ENCODE measurements at places on chromosomes 2 and 18.

GRCh38 chr18:55491616-55492015 is 96.4 kb downstream of the TCF4 start:
- peaks cover 7% of the 10 kb centered on the region for H3K4me1 ChIP-seq
- no peak overlapping the region for H3K27ac ChIP-seq
- no peaks in the 10 kb centered on the region for H3K36me3 ChIP-seq
- H3K4me3 ChIP-seq, result no peak overlapping the region

- no peak overlapping the region for H3K27ac ChIP-seq
- H3K27me3 ChIP-seq, result peaks cover 23% of the 10 kb centered on the region
- no peaks in the 10 kb centered on the region for H3K36me3 ChIP-seq
- no peak for DNase-seq
- H3K4me3 ChIP-seq, result no peak overlapping the region
Observed at GRCh38 chr18:62648045-62648678, 67.2 kb upstream of the PHLPP1 start.

DNA sequence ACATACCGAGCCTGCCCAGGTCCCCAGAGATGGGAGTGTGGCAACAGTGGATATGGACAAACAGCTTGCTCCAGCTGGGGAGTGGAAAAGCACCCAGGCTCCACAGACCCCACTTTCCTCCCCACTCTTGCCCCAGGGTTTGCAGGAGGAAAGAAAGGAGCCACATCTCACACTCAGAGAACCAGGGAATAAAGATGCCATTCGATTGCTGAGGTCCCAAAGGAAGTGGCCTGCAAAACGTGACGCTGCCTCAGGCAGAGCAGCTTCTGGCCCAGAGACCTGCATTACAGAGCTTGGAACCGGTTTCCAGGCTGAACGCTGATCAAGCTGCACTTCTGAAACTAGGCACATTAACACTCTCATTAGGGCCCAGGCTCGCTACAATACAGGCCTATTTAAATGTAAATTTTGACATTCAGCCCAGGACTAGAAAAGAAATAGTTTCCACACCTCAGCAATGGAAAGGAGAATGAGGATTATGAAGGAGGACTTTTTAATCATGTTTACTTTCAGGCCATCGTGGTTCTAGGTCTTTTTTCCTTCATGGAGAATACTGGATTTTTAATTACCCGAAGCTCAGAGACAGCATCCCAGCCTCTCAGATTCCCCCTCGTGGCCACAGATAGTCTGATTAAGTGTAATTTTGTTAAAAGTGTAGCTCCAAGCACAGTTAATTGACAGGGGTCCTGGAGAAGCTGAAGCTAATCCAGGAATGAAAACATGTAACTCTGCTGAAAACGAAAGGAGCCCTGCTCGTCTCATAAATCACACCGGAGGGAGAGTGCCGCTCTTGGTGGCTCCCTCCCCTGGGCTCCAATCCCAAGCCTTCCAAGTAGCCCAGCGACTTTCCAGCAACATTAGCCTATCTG is 221.3 kb upstream of the RAB6C start:
- no peak overlapping the region for H3K27ac ChIP-seq
- peaks cover 3% of the 10 kb centered on the region for H3K36me3 ChIP-seq
- H3K4me3 ChIP-seq, result no peak overlapping the region
- no peaks in the 10 kb centered on the region for H3K4me1 ChIP-seq
- DNase-seq, result no peak
- peaks cover 10% of the 10 kb centered on the region for H3K27me3 ChIP-seq

DNA sequence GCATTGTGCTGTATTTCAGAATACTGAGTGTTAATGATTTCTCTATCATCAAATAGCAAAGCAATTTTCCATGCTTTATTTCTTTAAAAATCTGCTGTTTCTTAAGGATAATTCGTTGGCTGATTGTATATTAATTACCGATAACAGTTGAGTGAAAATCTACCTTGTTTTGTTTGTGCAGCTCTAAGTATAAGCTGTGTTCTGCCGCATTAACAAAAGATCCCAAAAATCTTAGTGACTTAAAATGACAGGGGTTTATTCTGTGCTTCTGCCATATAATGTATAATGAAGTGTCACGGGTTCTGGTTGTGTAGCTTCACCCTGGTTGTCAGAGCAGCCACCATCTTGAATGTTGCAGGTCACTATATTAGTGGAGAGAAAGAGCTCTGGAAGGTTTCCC is 196.1 kb downstream of the ACTR3 start:
- no peak overlapping the region for H3K27ac ChIP-seq
- H3K4me3 ChIP-seq, result no peak overlapping the region
- no peaks in the 10 kb centered on the region for H3K4me1 ChIP-seq

DNA sequence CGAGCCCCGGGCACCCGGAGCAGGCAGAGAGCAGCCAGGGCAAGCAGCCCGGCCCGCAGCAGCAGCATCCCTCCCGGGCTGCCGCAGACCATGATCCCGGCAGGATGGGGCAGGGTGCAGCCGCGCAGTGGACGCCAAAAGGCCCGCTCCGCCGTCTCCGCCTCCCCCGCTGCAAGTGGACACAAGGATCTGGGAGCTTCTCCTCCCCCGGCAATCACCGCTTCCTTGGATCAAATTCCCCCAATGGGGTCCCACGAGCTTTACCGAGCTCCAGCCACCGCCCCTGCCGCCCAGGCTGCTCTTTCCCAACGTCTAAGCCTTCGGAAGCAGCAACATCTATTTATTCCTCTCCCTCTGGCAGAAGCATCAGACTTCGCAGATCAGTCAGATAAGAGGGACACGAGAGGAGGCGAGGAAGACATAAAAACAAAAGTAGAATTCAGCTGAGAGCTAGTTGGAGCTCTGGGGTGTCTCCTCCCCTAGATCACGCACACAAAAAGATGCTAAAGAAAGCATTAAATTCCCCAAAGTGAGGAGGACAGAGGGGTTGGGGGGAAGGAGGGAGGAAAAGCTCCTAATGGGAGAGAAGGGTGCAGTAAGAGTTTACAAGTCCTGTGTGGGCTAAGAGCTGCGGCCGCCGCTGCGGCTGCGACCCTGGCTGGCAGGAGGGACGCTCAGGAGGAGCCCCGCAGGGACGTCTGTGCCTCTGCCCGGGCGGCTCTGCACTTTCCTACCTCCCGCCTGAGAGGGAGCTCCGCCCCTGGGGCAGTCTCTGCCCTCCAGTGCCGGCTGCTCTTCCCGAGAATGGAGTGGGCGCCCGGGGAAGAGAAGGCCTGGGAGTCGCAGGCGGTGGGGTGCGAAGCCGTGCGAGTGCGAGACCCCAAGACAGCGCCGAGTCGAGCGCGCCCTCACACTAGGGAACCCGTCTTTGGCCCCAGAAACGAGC is at the start of gene FRZB:
TSS of gene FRZB (minus strand) at position 177 of the 946 bp plus-strand sequence. CDS start at position 92, 85 bp downstream.
- H3K4me3 ChIP-seq, result peak within 1 kb of the TSS; percentile 66
- H3K27ac ChIP-seq, result no peak within 1 kb of the TSS
- peaks cover 86% of the 10 kb centered on the region for H3K27me3 ChIP-seq
- DNase-seq, result no peak

GRCh38 chr2:229514273-229514895 is 200.0 kb downstream of the DNER start:
- H3K4me3 ChIP-seq, result no peak overlapping the region
- H3K4me1 ChIP-seq, result no peaks in the 10 kb centered on the region
- DNase-seq, result no peak
- peaks cover 6% of the 10 kb centered on the region for H3K27me3 ChIP-seq
- no peak overlapping the region for H3K27ac ChIP-seq

DNA sequence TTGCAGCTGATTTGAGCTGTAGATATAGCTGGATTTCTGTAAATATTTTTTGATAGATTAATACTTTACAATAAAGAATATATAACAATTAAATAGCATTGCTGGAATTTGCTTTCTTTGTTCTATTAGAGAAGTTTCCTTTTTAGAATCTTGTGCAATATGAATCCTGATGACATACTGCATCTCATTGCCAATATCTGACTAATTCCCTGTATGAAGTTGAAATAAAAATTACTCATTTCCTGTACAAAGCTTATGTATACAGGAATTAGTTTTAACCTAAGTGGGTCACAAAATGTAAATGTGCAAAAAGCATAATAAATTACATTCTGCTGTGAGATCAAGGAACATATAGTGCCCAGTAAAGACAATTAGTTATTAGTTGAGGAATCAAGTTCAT is 72.8 kb upstream of the TMEFF2 start:
- no peak overlapping the region for H3K27ac ChIP-seq
- no peaks in the 10 kb centered on the region for H3K36me3 ChIP-seq
- no peaks in the 10 kb centered on the region for H3K4me1 ChIP-seq
- no peak overlapping the region for H3K4me3 ChIP-seq
- no peak for DNase-seq

DNA sequence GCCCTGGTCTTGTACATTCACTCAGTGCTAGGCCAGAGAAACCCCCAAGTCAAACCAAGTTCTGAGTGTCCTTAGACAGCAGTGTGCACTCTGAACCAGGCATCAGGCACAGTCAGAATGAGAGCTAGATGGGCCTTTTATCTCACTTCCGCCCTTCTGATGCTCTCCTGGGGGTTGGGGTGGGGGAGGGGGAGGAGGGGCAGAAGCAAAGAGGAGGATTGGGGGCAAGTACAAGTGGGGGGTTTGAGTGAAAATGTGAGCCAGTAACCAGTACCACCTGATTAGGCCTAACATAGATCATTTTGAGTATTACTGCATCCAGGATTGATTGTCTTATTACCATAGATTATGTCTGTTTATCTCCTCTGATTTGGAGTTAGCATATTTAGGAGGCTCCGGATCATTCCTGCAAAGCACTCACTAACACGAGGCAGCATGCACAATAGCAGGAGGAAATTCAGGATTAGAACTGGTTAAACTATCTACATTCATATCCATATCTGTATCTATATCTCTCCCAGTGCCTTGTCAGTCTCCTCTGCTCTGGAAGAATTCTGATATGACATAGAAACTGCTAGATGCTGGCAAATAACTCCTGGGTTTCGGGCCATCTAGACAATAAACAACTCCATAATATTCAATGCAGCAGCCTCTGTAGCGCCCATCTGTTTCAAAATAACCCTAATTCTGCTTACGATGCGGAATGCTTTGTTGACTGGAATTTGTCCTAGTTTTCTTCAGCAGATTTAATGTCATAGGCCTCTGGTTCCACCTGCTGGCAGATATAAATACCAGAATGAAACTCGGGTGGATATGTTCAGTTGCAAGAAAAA is 149.1 kb downstream of the RHBDD1 start:
- no peak for DNase-seq
- peaks cover 12% of the 10 kb centered on the region for H3K4me1 ChIP-seq
- H3K4me3 ChIP-seq, result no peak overlapping the region
- no peaks in the 10 kb centered on the region for H3K27me3 ChIP-seq

- H3K27ac ChIP-seq, result no peak overlapping the region
- DNase-seq, result no peak
- H3K4me3 ChIP-seq, result no peak overlapping the region
- peaks cover 48% of the 10 kb centered on the region for H3K27me3 ChIP-seq
- peaks cover 2% of the 10 kb centered on the region for H3K36me3 ChIP-seq
- H3K4me1 ChIP-seq, result no peaks in the 10 kb centered on the region
Observed at GRCh38 chr2:23273786-23274185, 111.2 kb upstream of the KLHL29 start.

DNA sequence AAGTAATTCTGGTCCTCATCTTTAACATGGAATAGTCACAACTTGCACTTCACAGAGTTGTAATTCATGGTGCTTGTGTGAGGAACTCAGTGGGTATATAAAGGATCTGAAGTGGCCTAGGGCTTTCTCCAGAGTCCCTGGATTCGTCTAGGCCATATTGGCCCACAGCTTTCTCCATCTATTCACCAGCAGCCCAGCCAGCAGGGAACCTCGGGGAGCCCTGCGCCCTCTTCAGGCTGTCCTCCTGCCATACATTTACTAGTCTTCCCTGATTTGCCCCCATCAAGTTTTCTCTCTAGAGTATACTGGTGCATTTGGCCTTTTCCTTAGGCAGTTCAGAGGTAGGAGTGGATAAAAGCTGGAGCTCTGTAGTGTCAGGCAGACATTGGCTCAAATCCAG is 278.3 kb downstream of the MYCN start:
- H3K36me3 ChIP-seq, result no peaks in the 10 kb centered on the region
- no peak overlapping the region for H3K4me3 ChIP-seq
- H3K4me1 ChIP-seq, result no peaks in the 10 kb centered on the region
- no peak for DNase-seq
- H3K27me3 ChIP-seq, result no peaks in the 10 kb centered on the region

GRCh38 chr2:39281391-39281790 is 37.6 kb upstream of the CDKL4 start:
- H3K4me1 ChIP-seq, result peaks cover 2% of the 10 kb centered on the region
- peaks cover 6% of the 10 kb centered on the region for H3K36me3 ChIP-seq
- H3K27me3 ChIP-seq, result no peaks in the 10 kb centered on the region
- no peak overlapping the region for H3K27ac ChIP-seq

DNA sequence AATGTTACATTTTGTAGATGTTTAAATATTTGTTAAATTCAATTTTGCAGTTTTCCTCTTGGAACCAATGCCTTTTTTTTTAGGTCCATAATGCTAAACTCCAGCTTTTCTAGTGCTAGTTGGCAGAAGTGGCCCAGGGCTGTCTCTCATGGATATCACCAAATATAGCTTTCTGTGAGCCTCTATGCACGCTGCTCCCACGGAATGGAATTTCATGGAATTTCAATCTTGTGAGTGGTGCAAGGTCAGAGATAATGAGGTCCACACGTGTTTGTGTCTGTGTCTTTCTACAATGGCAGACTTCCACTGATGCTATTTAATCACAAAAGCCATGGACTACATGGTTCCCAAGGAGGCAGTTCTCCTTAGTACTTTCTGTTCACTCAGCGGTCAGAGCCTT is 191.5 kb upstream of the PARD3B start:
- no peak overlapping the region for H3K4me3 ChIP-seq
- no peaks in the 10 kb centered on the region for H3K36me3 ChIP-seq
- DNase-seq, result no peak

DNA sequence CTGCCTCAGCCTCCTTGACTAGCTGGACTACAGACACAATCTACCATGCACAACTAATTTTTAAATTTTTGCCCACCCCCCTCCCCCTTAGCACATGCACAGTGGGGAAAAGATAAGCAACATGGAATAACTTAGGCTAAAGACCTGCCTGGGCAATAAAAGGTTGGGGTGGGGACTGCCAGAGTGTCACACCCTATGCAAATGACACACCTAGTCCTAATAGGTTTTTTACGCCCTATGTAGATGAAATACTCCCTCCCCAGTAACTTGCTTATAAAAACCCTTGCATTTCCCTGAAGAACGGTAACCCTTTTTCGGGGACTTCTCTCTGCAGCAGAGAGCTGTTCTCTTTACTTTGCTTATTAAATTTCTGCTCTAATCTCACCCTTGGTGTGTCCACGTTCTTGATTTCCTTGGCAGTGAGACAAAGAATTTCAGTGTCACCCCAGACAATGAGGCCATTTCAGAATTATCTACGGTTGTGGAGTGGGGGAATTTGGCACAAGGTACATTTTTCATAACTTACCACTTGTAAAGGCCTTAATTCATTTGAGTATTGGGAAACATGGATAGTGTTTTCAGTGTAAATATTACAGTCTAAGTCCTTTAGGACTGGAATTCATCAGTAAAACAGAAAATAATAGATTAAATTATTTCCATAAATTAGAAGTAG is 109.2 kb downstream of the NOL4 start:
- no peak overlapping the region for H3K27ac ChIP-seq
- H3K27me3 ChIP-seq, result no peaks in the 10 kb centered on the region
- no peaks in the 10 kb centered on the region for H3K4me1 ChIP-seq
- no peak for DNase-seq
- H3K36me3 ChIP-seq, result no peaks in the 10 kb centered on the region

DNA sequence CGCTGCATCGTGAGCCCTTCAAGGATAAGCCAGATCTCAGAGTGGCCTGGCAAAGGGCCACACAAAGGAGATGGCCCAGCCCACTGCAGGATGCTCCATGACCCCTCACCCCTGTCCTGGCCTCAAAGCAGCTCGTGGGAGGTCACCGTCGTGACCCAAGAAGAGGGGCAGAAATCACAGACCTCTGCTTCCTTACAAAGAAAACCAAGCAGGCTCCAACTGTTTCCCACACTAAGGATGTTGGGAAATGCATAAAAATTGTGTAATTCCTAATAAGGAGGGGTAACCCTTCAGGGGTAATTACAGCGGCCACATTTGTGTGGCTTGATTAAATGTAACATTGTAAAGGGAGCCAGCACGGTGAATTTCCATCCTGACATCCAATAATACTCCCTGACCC is 102.3 kb downstream of the BOD1L2 start:
- H3K27me3 ChIP-seq, result no peaks in the 10 kb centered on the region
- no peaks in the 10 kb centered on the region for H3K4me1 ChIP-seq
- DNase-seq, result no peak
